ENCODE measurements at places on chromosomes 7 and 10. TPM values are rescaled to one million over a fixed set of nuclear protein-coding genes. Genes with fewer than 3 reads are reported as not detected.

DNA sequence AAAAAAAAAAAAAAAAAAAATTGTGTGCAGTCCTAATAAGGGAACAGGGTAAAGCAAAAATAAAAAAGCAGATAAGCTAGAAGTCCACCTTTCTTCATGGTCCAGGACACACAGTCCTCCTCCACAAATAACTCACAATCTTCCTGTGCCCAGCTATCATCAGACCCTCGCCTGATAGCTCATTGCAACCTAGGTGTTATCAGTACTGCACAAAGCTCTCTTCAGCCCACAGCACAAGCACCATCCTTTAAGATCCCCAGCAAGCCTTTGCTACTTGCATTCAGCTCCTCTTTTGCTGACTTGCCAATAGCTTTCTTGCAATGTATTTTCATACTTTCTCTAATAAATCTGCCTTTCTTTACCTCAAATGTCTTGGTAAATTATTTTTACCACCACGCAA is 5.0 kb downstream of the NDUFA5 start:
- no peak overlapping the region for H3K4me3 ChIP-seq
- H3K4me1 ChIP-seq = peaks cover 43% of the 10 kb centered on the region
- DNase-seq = no peak
- no peak overlapping the region for H3K27ac ChIP-seq

Gene CTAGE4
- total RNA-seq = 8.6 TPM

GRCh38 chr10:116766837-116767634 is 24.7 kb upstream of the HSPA12A start:
- H3K4me1 ChIP-seq = no peaks in the 10 kb centered on the region
- H3K27ac ChIP-seq = no peak overlapping the region
- no peak overlapping the region for H3K4me3 ChIP-seq

Gene CEP55
- total RNA-seq = 7.6 TPM

GRCh38 chr10:132027423-132027983 is 38.2 kb upstream of the JAKMIP3 start:
- no peaks in the 10 kb centered on the region for H3K27me3 ChIP-seq
- no peaks in the 10 kb centered on the region for H3K36me3 ChIP-seq
- H3K4me3 ChIP-seq = no peak overlapping the region

- H3K27ac ChIP-seq = no peak overlapping the region
- H3K4me1 ChIP-seq = peaks cover 35% of the 10 kb centered on the region
- no peaks in the 10 kb centered on the region for H3K36me3 ChIP-seq
Measured at GRCh38 chr7:152335900-152336571, 99.8 kb downstream of the KMT2C start.

GRCh38 chr10:15539262-15539661 is 168.2 kb upstream of the FAM171A1 start:
- no peaks in the 10 kb centered on the region for H3K4me1 ChIP-seq
- no peak overlapping the region for H3K27ac ChIP-seq
- no peak for DNase-seq
- no peak overlapping the region for H3K4me3 ChIP-seq

- no peak for DNase-seq
- H3K4me1 ChIP-seq = peaks cover 62% of the 10 kb centered on the region
- H3K36me3 ChIP-seq = no peaks in the 10 kb centered on the region
- no peak overlapping the region for H3K4me3 ChIP-seq
Measured at GRCh38 chr7:27148756-27149641, 1.4 kb upstream of the HOXA6 start.

- no peak overlapping the region for H3K4me3 ChIP-seq
- no peak for DNase-seq
- no peaks in the 10 kb centered on the region for H3K27me3 ChIP-seq
- no peaks in the 10 kb centered on the region for H3K4me1 ChIP-seq
- no peak overlapping the region for H3K27ac ChIP-seq
- no peaks in the 10 kb centered on the region for H3K36me3 ChIP-seq
Measured at GRCh38 chr10:104429846-104430245, 76.2 kb downstream of the CFAP58 start.

Gene FEZF1
- not detected for total RNA-seq

- H3K4me3 ChIP-seq = no peak overlapping the region
- H3K27me3 ChIP-seq = no peaks in the 10 kb centered on the region
- peak overlapping the region; percentile 85 for H3K27ac ChIP-seq
Measured at GRCh38 chr10:102752934-102753664, 9.4 kb downstream of the WBP1L start.

DNA sequence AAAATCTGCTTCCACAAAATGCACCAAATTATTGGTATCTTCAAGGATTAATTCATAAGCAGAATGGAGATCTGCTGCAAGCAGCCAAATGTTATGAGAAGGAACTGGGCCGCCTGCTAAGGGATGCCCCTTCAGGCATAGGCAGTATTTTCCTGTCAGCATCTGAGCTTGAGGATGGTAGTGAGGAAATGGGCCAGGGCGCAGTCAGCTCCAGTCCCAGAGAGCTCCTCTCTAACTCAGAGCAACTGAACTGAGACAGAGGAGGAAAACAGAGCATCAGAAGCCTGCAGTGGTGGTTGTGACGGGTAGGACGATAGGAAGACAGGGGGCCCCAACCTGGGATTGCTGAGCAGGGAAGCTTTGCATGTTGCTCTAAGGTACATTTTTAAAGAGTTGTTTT is 12.1 kb downstream of the IFIT3 start:
- H3K27me3 ChIP-seq = no peaks in the 10 kb centered on the region
- no peaks in the 10 kb centered on the region for H3K36me3 ChIP-seq

Gene RSPH10B
- not detected for total RNA-seq

Gene ATP5MK
- 497 TPM for total RNA-seq

- no peak for DNase-seq
- H3K27ac ChIP-seq = no peak overlapping the region
- H3K27me3 ChIP-seq = no peaks in the 10 kb centered on the region
- H3K4me3 ChIP-seq = peak overlapping the region; percentile 56
Measured at GRCh38 chr7:22549667-22550513, 49.9 kb upstream of the STEAP1B start.

DNA sequence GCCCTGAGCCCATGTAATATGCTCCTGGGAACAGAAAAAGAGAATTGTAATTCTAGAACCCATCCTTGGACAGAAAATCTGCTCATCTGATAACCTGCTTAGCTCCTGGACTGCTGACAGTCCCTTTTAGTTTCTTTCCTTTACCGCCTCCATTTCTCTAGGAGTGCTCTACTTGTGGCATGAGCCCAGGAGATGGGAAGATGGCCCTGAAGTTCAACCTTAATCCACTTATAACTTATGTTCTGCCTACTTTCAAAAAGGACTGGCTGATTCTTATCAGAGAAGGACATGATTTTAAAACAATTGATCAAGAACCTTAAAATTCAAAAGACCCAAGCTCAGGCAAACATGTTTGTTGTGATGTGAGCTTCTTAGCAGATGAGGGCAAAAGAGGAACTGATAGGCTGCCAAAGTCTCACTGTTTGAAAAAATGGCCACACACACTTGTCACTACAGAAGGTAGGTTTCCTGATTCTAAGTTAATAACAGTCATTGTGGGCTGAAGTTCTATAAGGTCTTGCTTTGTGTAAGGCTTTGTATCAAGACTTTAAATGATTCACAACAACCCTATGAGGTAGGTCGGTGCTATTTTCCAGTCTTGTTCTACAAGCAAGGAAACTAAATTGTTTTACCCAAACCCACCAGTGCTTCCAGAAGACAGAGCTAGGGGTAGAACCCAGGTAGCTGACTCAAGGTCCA is 94.3 kb upstream of the AFAP1L2 start:
- no peak for DNase-seq
- no peaks in the 10 kb centered on the region for H3K36me3 ChIP-seq
- H3K27ac ChIP-seq = peak overlapping the region; percentile 85
- peaks cover 5% of the 10 kb centered on the region for H3K4me1 ChIP-seq

Gene SLC39A12
- not detected for total RNA-seq

DNA sequence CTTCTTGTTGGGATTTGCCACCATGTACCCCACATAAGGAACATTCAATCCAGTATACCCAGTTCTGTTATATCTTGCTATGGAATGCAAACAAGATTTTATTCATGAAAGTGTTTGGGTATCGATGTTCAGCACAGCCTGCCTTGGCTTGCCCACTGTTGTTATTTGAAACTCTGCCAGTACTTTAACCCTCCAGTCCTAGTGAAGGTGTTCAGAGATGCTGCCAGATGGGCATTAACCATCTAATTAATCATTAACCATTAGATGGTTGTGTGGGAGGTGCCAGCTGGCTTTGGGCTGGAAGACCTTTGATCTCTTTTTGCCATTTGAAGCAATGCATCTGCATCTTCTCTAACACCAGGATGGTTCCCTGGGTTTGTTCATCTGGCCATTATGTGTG is 363.0 kb downstream of the SH2D4B start:
- no peaks in the 10 kb centered on the region for H3K36me3 ChIP-seq
- H3K4me1 ChIP-seq = peaks cover 30% of the 10 kb centered on the region
- no peak overlapping the region for H3K27ac ChIP-seq
- H3K4me3 ChIP-seq = no peak overlapping the region
- no peaks in the 10 kb centered on the region for H3K27me3 ChIP-seq

DNA sequence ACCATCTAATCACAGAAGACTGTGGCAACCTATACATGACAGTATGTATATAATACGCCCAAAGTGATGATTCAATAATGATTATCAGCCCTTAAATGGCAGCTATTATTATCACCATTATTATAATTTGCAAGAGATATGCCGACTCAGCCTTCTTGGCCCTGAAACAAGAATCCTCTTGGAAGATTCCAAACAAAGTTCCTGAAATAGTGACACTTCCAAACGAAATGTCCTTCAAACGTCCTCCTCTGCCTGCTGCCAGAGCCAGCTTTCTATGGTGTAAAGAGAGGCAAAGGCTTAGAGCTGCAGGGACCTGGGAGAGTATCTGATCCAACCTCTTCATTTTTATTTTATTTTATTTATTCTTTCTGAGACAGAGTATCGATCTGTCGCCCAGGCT is 36.0 kb downstream of the NRAP start:
- no peak for DNase-seq
- H3K4me3 ChIP-seq = no peak overlapping the region
- no peaks in the 10 kb centered on the region for H3K4me1 ChIP-seq
- no peaks in the 10 kb centered on the region for H3K27me3 ChIP-seq
- no peaks in the 10 kb centered on the region for H3K36me3 ChIP-seq

- no peaks in the 10 kb centered on the region for H3K27me3 ChIP-seq
- DNase-seq = no peak
- H3K4me1 ChIP-seq = no peaks in the 10 kb centered on the region
- no peaks in the 10 kb centered on the region for H3K36me3 ChIP-seq
- no peak overlapping the region for H3K4me3 ChIP-seq
Measured at GRCh38 chr7:12474035-12474434, 70.4 kb upstream of the VWDE start.

Gene UBE2H
- 60.1 TPM for total RNA-seq

- H3K4me3 ChIP-seq = no peak overlapping the region
- peaks cover 33% of the 10 kb centered on the region for H3K36me3 ChIP-seq
- H3K4me1 ChIP-seq = no peaks in the 10 kb centered on the region
- no peak overlapping the region for H3K27ac ChIP-seq
Measured at GRCh38 chr7:38870147-38870546, 38.8 kb downstream of the VPS41 start.

Measured in esophagus squamous epithelium (tissue), 5 donors.